ENCODE measurements at places on chromosomes 16 and 17.

GRCh38 chr17:69547947-69548346 lies 133.4 kb downstream of the MAP2K6 start:
- DNase-seq = no peak

- no peak for DNase-seq
Observed at GRCh38 chr16:85557083-85557970, 55.8 kb upstream of the GSE1 start.

- no peak for DNase-seq
Observed at GRCh38 chr16:89410322-89410721, 80.0 kb downstream of the ANKRD11 start.

DNA sequence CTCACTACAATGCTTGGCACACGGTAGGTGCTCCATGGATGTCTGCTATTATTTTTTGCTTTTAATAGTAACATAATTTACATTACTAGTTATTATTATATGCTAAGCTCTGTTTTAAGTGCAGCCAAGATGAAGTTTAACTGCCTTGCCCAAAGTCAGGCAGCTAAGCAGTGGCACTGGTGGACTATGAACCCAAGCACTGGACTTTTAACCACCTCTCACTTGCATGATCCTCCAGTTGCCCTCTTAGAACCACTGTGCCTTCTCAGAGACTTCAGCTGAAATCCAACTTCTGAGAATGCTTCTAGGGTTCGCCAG lies 1.5 kb upstream of the ZNF207 start:
- no peak for DNase-seq

DNA sequence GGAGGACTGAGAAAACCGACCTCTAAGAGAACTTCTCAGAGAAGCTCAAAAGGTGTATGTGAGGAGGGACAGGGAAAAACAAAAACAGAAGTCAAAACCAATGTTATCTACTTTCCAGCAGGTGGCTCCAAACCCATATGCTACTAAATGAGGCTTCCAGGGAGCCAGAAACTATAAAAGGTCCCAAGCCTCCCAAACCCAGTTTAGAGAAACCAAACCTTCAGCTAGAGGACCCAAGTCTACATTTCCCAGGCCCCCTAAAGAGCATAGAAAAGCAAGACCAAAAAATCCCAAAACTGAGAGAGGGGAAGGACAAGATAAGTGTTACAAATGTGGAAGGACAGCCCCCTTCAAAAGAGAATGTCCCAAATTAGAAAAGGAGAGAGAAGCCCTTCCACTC lies 3.7 kb downstream of the HPR start:
- DNase-seq = peak; percentile 56

- DNase-seq = no peak
Observed at GRCh38 chr16:52251495-52251894, 295.4 kb downstream of the TOX3 start.

GRCh38 chr16:86240716-86241363 lies 269.5 kb upstream of the FOXF1 start:
- no peak for DNase-seq

- peak; percentile 48 for DNase-seq
Observed at GRCh38 chr17:9924735-9925191, 19.7 kb upstream of the RCVRN start.

- no peak for DNase-seq
Observed at GRCh38 chr17:79926142-79926604, 86.9 kb upstream of the CBX4 start.

- DNase-seq = no peak
Observed at GRCh38 chr17:50213026-50214022, 11.9 kb upstream of the COL1A1 start.
